DMS 273 treated with DMSO at 0.1 percent for 48 hours (cell line): ENCODE measurements at places on chromosomes 1 and 21.

DNA sequence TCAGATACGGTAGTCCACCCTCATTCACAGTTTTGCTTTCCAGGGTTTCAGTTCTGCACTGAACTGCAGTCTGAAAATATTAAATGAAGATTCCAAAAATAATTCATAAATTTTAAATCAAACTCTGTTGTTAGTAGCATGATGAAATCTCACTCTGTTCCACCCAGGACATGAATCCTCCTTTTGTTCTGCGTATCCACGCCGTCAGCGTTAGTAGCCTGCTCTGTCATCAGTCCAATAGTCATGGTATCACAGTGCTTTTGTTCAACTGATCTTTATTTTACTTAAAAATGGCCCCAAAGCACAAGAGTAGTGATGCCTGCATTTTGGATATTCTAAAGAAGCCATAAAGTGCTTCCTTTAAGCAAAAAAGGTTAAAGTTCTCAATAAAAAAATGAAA, 23.9 kb downstream of the CHD1L start:
- no peak for DNase-seq

GRCh38 chr1:168227620-168228019, 1.8 kb downstream of the SFT2D2 start:
- no peak for DNase-seq

- DNase-seq = no peak
Measured at GRCh38 chr1:224782281-224783000, 147.0 kb upstream of the DNAH14 start.

DNA sequence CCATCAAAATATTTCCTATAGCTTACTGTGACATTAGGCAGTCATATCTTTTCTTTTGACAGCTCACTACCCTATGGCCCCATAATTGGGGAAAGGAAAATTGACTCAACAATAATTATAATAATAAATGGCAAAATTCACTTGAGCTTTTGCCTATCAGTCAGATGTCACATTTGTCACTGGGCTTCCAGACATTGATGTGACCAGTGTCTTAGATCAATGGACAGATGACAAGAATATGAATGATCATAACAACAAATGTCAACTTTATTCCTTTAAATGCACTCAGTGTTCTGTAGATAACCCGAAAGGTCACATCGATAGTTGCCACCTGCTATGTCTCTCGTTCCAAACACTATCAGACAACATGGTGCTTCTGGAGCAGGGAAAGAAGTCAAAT, 266.7 kb downstream of the GPATCH2 start:
- no peak for DNase-seq

DNA sequence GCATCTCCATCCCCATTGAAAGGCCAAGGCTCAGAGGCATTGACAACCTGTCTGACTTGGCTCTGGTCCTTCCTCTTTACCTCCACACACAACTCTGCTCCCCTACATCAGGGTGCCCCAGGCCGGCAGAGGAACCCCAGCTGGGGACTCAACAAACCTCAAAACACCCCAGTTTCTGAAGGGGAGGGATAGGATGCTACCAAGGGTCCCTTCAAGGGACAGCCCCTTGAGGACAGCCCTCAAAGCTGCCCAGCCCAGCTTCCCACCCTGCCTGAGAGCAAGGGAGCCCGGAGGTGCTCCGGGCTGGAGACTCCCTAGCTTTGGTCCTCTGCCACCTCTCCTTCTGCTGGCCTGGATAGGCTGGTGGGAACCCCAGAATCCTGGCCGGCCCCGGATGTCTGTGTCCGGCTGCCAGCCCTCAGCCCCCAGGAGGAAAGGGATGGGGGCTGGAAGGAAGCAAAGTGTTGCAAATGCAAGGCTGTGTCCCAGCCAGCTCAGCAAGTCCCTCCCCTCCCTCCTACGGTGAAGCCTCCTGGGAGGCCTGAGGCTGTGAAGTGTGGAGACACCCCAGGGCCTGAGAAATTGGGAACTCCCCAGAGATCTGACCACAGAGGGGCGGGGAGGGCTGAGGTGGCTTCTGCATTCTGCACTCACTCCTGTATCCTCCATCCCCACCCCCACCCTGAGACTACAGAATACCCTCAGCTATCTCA, 1.1 kb upstream of the MARCKSL1 start:
- DNase-seq = no peak
